ENCODE measurements at places on chromosomes 7 and 10.

DNA sequence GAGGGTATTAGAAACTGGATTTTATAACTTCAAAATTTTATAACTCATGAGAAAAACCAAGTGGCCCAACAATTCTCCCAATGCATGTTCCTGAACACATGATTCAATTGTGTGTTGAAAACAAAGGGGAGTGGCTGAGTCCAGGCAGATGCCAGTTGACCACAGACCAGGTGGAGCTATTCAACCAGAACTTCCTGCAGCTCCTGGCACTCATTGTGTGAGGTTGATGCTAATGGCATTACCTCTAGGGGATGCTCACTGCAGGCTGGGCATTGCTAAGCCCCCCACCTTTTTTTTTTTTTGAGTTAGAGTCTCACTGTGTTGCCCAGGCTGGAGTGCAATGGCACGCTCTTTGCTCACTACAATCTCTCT, 20.3 kb downstream of the MYOF start:
- DNase-seq = no peak

GRCh38 chr7:151013733-151014497, 10.4 kb downstream of the ATG9B start:
- DNase-seq = peak; percentile 61

DNA sequence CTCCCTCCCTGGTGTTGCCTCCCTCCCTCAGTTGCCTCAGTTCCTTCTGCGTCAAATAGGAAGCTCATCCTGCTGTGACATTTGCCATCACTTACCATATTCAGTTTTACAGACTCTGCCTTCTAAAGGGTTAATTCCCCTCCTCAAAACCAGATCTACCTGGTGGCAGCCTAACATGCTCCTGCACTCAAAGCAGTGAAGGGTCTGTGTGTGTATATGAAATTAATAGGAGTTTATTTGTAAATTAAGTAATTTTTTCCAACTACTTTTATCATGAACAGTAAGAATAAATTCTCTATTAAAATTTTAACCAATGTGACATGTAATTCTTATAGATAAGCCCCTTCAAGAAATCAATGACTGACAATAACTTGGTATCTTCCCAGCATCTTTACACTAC, 158.6 kb upstream of the INSYN2A start:
- DNase-seq = no peak

- no peak for DNase-seq
Observed at GRCh38 chr10:103856797-103857170, 1.4 kb upstream of the SH3PXD2A start.

GRCh38 chr7:13848681-13849131, 140.8 kb downstream of the ETV1 start:
- no peak for DNase-seq

GRCh38 chr10:69980672-69981071, 72.0 kb upstream of the MACROH2A2 start:
- no peak for DNase-seq

DNA sequence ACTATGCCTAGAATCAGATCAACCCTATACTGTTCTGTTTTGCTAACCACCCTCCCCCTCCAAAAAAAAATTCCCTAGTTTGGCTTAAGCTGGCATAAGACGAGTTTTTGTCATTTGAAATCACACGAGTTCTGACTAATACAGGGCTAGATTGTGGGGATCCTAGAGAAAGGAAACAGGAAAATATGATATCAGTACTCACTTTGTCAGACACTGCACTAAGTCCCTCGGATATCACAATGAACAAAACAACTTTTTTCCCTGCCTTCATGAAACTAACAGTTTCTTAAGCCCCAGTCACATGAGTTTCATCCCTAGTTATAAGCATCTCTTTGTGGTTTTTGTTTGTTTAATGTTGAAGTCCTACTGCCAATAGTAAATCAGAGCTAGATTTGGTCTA, 118.5 kb downstream of the ITGB8 start:
- DNase-seq = no peak

- DNase-seq = no peak
Observed at GRCh38 chr10:16776896-16777295, 40.3 kb downstream of the RSU1 start.

DNA sequence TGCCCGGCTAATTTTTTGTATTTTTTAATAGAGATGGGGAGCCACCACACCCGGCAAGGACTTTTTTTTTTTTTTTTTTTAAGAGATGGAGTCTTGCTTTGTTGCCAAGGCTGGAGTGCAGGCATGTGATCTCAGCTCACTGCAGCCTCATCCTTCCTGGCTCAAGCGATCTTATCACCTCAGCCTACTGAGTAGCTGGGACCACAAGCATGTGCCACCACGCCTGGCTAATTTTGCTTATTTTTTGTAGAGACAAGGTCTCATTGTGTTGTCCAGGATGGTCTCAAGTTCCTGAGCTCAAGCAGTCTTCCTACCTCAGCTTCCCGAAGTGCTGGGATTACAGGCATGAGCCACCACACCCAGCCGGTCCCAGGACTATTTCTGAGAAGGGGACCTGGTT, 9.3 kb upstream of the MCU start:
- DNase-seq = no peak

DNA sequence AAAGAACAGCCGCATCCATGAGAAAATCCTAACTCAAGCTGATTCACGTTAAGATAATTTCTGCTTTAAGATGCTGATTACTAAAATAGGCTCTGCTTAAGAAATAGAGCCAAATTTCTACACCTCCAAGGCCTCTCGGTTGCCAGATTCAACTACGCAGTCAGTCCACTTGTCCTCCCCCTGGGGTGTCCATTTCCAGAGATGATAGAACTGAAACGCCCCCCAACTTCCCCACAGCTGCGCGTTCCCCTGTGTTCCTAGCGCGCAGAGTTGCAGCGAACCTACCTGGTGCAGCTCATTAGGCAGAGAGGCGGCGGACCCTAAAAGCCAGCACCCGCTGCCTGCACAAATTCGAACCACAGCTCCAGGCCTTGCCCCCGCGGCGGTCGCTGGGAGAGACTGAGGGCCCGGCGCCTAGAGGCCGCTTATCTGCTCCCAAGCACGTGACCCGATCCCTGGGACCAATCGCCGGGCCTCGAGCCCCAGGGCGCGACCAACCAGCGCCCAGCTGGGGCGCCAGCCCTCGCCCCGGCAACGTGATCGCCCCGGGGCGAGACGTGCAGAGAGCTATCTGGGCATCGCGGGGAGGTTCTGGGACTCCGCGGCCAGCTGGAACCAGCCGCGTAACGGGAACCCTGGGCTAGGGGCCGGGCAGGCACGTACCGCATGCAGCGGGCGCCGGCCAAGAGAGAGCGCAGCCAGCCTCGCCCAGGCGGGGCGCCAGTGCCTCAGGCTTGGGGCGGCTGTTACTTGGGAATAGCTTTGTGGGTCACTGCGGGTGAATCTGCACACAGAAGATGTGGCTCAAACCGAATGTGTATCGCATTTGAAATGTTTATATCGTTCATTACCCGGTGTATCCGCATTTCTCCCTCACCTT, at the start of gene PPP1R3C:
PPP1R3C (minus strand) TSS at position 401 of the 880 bp plus-strand sequence; CDS start at position 299, 102 bp downstream.
- DNase-seq = peak; percentile 16

GRCh38 chr10:8840356-8840755, 785.9 kb downstream of the GATA3 start:
- no peak for DNase-seq

DNA sequence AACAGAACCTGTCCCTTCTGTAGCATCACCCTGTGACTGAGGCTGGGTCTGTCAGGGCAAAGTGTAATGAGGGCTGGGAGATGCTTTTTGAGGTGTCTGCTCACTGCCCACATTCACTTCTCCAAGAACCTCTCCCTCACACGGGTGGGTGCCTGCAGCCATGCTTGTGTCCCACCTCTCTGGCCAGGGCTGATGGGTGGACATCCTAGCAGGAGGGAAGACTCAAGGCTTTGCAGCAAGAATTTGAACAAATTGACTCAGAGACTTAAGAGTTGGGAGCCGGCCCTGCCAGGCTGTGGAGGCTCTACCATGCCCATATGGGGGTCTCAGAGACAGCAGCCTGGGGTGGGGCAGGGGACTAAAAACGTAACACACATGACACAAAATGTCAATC, 33.4 kb downstream of the GOLGA7B start:
- no peak for DNase-seq

GRCh38 chr7:122790132-122790531, 87.4 kb upstream of the RNF148 start:
- no peak for DNase-seq

- DNase-seq = no peak
Observed at GRCh38 chr10:18122753-18123152, 17.5 kb upstream of the CACNB2 start.

GRCh38 chr7:1140476-1141104, 19.4 kb downstream of the ZFAND2A start:
- no peak for DNase-seq

DNA sequence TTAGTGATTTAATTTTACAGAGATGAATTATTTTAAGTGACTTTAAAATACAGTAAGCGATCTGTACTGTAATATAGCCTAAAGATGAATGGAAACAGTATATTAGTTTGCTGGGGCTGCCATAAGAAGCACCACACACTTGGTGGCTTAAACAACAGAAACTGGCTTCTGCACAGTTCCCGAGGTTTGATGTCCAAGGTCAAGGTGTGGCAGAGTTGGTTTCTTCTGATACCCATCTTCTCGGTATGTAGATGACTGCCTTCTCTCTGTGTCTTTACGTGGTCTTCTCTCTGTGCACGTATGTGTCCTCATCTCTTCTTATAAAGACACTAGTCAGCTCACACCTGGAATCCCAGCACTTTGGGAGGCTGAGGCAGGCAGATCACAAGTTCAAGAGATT, 64.0 kb upstream of the KMT2E start:
- no peak for DNase-seq

Measured in stimulated activated CD4-positive, alpha-beta T cell treated with anti-CD3 and anti-CD28 coated beads, TNF-alpha, amount 100 ng/mL, for 4 hours (primary cell).